Right renal pelvis (tissue), 4 donors: ENCODE measurements at places on chromosomes 6 and 20. TPM values are rescaled to one million over a fixed set of nuclear protein-coding genes. Genes with fewer than 3 reads are reported as not detected.

- no peak for DNase-seq
Measured at GRCh38 chr20:9981829-9982228, 53.0 kb upstream of the ANKEF1 start.

- no peak for DNase-seq
Measured at GRCh38 chr20:4130404-4131189, 115.2 kb upstream of the RNF24 start.

GRCh38 chr20:19990850-19991249 is 26.3 kb upstream of the NAA20 start:
- DNase-seq, result no peak

DNA sequence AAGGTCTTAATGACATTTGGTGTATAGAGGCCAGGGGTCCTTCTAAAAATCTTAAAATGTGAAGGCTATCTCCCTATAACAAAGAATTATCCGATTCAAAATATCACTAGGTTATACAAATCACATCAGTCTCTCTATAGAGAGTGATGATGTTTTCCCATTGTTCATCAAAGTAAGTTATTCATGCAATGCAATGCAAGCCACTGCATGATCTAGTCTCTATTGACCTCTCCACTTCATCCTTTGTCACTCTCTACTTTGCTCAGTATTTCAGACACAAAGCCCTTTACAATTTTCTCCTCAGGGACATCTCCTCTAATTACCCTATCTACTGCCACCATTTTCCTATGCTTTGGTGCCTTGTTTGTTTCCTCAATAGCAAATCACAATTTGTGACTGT is 628.0 kb downstream of the HTR1B start:
- no peak for DNase-seq

The COL20A1 gene
- 0.89 TPM for polyA plus RNA-seq

The LRRC1 gene
- 34.5 TPM for polyA plus RNA-seq

DNA sequence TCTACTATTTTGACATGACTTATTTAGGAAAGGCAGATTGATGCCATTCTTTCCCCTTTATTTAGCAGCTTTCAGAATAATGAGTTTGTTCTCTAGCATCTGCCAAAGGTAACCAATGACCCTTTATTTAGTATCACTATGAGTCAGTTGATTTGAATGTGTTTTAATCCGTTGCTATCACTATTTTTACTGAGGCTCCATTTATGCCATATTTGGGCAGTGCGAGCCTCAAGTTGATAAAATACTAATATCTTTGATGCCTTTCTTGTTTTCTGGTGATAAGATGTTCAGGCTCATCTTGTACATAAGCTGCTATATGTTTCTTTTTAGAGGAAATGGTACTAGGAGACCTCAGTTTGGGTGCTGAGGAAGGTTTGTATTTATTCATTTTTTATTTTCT is 15.6 kb upstream of the NOTCH4 start:
- DNase-seq, result no peak

The GTSF1L gene
- not detected for polyA plus RNA-seq

DNA sequence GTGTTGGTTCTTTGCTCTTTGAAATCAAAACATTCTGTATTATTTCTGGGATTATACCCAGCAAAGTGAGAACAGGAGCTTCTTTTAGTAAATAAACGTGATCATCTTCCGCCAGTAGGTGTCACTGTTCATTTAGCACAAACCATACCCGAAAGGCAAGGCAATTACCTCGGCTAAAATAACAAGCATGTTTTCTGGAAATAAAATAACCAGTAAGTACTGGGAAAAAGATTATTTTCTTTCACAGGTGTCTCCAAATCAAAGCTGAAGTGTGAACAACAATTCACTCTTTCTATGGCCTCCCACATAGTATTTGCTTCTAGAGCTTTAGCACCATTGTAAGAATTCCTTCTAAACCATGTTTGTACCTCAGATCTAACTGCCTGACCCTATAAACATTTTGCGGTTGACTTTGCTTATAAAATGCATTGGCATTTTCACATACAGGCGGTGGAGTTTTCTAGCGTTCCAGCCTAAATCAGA is 144.6 kb upstream of the AGPAT4 start:
- DNase-seq, result peak; percentile 85

GRCh38 chr6:161847628-161848027 is 573.8 kb upstream of the AGPAT4 start:
- DNase-seq, result no peak
